ENCODE measurements at places on chromosomes 2 and 18. TPM values are rescaled to one million over a fixed set of nuclear protein-coding genes. Genes with fewer than 3 reads are reported as not detected.

GRCh38 chr2:63875131-63875527 lies 33.4 kb downstream of the UGP2 start:
- DNase-seq, result peak; percentile 13

GRCh38 chr2:151638990-151639389 lies 95.3 kb downstream of the NEB start:
- DNase-seq, result no peak

The DOCK10 gene
- polyA plus RNA-seq, result 58.6 TPM

DNA sequence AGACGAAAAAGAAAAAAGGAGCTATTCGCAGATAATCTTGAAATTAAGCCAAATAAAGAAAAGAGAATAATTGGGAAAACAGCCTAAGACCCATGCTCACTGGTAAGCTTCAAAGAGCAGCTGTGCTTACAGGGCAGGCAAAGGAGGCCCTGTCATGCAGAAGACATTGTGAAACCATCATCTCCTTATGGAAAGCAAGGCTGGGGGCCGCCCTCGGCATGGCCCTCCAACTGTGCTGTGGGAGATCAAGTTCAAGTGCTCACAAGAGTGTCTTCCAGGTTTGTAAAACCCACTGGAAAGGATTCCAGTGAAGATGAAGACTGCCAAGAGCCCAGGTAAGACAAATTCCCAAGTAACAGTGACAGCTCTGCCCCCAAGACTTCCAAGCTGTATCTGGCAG lies 32.2 kb downstream of the ACVR1 start:
- no peak for DNase-seq

GRCh38 chr2:203763241-203763937 lies 57.0 kb downstream of the CD28 start:
- no peak for DNase-seq

GRCh38 chr2:26246818-26247217 lies 2.1 kb downstream of the HADHB start:
- peak; percentile 67 for DNase-seq

The HMSD gene
- polyA plus RNA-seq, result 0.19 TPM

- DNase-seq, result peak; percentile 22
Measured at GRCh38 chr2:51960281-51960680, 928.3 kb upstream of the NRXN1 start.

The KYNU gene
- polyA plus RNA-seq, result 0.75 TPM

The ACOXL gene
- polyA plus RNA-seq, result not detected

DNA sequence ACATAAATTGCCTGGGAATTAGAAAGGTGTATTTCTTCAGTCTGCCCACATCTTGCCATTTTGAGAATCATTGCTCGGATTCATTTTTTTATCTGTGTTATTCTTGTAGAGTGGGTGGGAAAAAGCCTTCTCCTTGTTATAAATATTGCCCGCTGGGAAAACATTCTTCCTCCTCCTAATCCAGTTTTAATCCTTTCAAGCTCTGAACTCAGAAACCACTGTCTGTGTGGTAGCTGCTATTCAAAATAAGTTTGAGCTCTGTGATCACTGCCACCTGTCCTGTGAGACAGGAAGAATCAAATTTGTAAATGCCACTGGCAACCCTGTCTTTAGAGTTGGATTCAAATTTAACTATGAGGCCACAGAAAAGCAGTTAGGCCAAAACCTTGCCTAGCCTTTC lies 1875.2 kb upstream of the PIK3C3 start:
- no peak for DNase-seq

DNA sequence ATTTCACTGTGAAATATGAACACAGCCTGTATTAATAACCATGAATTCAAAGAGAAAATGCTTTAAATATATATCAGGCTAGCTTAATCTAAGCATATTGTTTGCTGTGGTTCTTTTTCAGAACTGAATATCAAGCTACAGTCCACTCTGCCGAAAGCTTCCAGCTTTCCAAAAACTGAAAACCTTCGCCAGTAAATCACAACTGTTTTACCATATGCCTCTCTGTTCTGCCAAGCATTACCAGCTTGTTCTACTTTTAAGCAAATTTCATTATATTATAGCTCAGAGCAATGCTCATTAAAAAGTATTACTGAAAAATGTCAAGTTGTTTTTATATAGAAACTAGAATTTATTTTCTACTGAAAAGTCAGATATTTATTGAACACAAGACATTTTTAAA lies 277.4 kb downstream of the NRXN1 start:
- DNase-seq, result no peak

- DNase-seq, result peak; percentile 73
Measured at GRCh38 chr18:22346953-22347605, 70.6 kb downstream of the CTAGE1 start.

The CHPF gene
- 147 TPM for polyA plus RNA-seq
